Substantia nigra (tissue), 51 donors: ENCODE measurements at places on chromosomes 13 and 19.

GRCh38 chr13:52156724-52157261, 2.6 kb downstream of the NEK3 start:
- DNase-seq = no peak

- DNase-seq = no peak
Measured at GRCh38 chr19:1567116-1567847, 843 bp downstream of the MEX3D start.

- DNase-seq = no peak
Measured at GRCh38 chr13:33550276-33550675, 264.7 kb upstream of the STARD13 start.

DNA sequence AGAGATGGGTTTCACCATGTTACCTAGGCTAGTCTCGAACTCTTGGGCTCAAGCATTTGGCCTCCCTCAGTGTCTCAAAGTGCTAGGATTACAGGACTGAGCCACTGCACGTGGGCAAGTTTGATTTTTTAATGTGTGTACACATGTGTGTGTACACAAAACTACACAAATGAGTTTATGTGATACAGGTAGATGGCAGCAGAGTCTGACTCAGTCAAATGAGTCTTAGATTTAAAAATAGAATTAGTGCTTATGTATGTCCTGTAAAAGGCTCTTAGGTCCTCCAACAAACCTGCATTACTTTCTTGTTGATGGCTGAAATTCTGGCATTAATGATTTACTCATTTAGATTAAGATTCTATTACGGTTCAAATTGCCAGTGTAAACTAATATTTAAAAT, 293.7 kb downstream of the PCDH17 start:
- DNase-seq = no peak

DNA sequence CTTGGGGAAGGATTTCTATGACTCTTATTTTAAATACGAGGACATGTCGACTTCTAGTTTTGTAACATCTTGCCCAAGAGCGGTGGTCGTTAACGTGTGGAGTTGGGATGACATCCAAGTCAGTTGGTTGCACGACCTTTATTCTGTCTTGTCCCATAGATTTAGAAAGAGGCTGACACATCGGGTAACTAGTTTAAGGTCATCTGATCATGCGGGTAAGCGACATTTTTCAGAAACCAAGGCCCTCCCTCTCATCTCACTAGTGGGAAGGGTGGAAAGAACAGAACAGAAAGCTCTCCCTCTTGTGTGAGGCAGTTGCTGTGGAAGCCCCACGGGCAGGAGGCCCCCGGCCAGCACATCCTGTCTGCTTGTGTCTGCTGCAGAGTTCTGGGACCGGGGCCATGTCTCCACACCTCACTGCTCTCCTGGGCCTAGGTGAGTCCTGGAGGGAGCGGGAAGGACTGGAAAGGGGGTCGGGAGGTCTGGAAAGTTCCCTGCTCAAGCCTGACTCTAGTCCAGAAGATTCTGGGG, at the start of gene LAIR2:
LAIR2 (plus strand) TSS at position 314 of the 531 bp plus-strand sequence; CDS start at position 402, 88 bp downstream.
- DNase-seq = no peak
